Naive B cell (primary cell): ENCODE measurements at places on chromosomes 5 and 9. TPM values are rescaled to one million over a fixed set of nuclear protein-coding genes. Genes with fewer than 3 reads are reported as not detected.

Gene OLFML2A
- polyA plus RNA-seq, result 0.12 TPM

Gene LAMC3
- polyA plus RNA-seq, result not detected

Gene FGF1
- polyA plus RNA-seq, result not detected

Gene SLC1A3
- polyA plus RNA-seq, result not detected

Gene SCGB3A2
- polyA plus RNA-seq, result not detected

Gene CD274
- polyA plus RNA-seq, result 0.44 TPM

Gene CCNO
- not detected for polyA plus RNA-seq

Gene TAF11L10
- not detected for polyA plus RNA-seq

Gene CIZ1
- polyA plus RNA-seq, result 11.7 TPM

Gene FOXD4L6
- not detected for polyA plus RNA-seq

Gene KCNV2
- polyA plus RNA-seq, result 0.16 TPM

Gene AMBP
- not detected for polyA plus RNA-seq

Gene HSPB3
- not detected for polyA plus RNA-seq

Gene C5orf34
- 3.7 TPM for polyA plus RNA-seq

Gene ANKRD18A
- polyA plus RNA-seq, result not detected

Gene SIMC1
- 14.7 TPM for polyA plus RNA-seq

Gene GFRA3
- polyA plus RNA-seq, result not detected

Gene ZNF608
- polyA plus RNA-seq, result 6.0 TPM

Gene SYNPO
- 1.6 TPM for polyA plus RNA-seq

Gene NEUROG1
- not detected for polyA plus RNA-seq

Gene ZNF300
- polyA plus RNA-seq, result 2.0 TPM

Gene CERCAM
- 0.37 TPM for polyA plus RNA-seq

Gene GALNT12
- polyA plus RNA-seq, result not detected

Gene MSX2
- polyA plus RNA-seq, result not detected

Gene PAIP2
- polyA plus RNA-seq, result 406 TPM

Gene SHISAL2B
- polyA plus RNA-seq, result not detected

Gene CATSPER3
- polyA plus RNA-seq, result not detected

Gene DRD1
- polyA plus RNA-seq, result not detected

Gene PDCD1LG2
- not detected for polyA plus RNA-seq

Gene LCN9
- polyA plus RNA-seq, result not detected
